ENCODE measurements at places on chromosomes 2 and 18.

DNA sequence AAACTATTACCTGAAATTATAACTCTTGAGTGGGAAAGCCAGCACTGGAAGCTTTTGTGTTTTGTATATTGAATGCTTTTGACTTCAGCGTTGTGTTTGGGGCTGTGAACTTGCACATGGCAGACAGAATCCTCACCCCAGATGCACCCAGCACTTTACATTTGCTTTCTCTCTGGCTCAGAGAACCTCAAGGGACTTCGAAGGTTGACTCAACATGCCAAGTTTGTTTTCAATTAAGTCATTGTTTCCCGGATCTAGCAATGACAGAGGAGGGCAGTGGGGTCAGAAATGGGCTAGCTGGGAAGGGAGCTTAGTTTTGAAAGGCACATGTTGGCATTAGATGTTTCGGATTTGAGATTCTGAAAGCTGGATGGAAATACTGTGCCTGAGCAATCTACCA lies 22.4 kb downstream of the TET3 start:
- DNase-seq: no peak

DNA sequence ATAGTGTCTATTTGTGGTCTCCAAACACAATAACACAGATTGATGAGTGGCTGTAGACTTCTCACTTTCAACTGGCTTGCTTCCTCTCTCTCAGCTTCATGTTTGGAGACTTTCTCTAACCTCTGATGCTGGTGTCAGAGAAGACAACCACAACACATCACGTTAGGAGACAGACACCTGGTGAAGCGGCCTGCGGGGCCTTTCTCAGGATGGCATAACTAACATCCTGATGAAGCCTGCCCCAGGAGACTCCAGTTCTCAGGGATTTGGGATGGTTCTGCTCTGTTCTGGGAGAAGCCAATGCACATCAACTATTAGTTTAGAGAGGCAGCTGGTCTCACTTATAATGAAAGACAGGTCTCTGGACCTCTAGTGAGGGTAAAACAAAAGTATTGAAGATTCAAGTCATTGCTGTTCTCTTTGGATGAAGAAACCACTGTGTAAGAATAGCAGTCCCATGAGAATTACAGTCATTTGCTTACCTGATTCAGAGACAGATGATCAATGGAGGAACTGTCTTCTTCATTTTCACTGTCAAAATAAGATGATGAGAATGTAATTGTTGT lies 2.0 kb downstream of the IL1A start:
- no peak for DNase-seq

DNA sequence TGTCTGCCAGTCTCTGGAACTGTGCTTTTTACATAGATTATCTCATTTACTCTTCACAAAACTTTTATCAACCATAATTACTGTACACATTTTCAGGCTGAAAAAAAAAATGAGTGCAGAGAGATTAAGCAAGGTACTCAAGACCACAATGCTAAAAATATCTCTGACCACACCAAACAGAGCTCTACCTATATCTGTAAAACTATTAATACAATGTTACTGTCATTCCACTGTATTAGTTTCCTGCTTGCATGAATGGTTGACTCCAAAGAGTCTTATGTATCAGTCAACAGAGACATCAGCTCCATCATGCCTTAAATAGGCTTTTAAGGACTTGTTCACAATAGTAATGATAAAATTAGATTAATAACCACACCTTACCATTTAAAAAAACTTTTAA lies 134.7 kb upstream of the CCDC150 start:
- DNase-seq: no peak

DNA sequence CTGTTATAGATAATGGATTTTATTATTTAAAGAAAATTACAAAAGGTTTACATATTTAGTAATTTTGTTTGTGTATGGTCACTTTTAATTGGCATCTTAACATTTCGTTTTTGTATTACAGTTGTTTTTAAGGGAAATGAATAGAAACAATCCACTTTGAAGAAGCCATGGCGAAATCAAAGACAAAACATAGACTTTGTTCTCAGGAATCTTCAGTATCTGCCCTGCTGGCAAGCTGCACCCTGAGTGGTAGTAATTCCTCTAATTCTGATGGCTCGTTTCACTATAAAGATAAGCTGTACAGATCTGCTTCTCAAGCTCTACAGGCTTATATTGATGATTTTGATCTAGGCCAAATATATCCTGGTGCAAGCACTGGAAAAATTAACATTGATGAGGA lies 2.7 kb downstream of the C18orf54 start:
- DNase-seq: no peak

DNA sequence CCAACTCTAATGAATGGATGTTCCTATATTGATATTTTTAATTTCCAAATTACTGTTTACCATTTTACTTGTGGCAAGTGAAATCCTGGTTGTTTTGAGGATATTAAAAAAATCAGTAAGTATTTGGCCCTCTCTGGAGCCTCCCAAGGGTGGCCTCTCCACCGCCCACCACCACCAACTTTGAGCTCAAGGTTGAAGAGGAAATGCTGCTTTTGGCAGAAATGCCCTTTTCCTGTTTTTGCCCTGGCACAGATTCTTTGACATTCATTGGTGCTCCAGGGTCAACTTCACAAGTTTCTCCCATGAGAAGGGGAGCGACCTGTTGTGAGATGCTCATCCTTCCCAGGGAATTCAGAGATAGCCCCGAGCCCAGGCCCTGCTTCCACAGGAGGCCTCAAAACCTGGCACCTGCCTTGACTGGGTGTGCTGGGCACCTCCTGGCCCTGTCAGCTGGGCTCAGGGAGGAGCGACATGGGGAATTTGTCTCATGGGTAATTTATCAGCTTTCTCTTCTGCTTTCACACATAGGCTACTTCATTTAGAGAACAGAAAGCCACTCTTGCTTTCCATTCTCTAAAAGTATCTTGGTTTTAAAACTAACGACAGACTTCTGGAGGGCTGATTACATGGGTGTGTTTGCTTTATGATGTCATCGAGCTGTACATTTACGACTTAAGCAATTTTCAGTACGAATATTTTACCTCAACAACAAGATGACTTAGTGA lies 6.9 kb downstream of the CD8A start:
- no peak for DNase-seq

- no peak for DNase-seq
These were observed 12.8 kb upstream of the PSD4 start for GRCh38 chr2:113160962-113161361.

GRCh38 chr2:26008851-26009566 lies 24.9 kb upstream of the RAB10 start:
- peak; percentile 95 for DNase-seq

DNA sequence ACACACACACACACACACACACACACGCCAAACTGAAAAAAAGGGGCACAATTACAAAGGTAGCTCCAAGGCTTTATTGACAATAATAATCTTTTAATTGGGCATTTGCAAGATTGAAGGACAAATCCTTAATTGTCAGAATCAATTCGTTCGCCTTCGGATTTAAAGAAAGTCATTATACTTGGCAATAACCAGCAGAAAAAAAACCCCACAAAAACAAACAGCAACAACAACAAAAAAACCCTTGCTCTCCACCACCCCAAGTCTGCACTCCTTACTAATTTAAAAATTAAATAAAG lies 1.8 kb upstream of the HOXD8 start:
- no peak for DNase-seq

DNA sequence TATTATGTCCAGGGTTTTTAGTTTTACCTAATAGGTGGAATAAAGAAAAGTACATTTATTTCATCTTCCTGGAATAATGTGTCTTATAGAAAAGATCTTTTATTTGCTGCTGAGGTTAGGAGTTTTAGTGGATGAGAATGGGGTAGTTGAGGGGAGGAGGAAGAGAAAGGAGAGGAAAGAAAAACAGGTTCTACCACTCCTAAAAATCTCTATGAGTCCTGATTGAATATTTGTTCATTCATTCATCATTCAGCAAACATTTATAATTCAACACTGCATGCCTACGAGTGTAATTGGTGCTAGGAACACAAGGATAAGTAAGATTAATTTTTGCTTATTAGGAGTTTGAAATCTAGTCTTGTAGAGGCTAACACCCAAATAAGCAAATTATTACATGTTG lies 45.2 kb upstream of the SLC4A10 start:
- no peak for DNase-seq

DNA sequence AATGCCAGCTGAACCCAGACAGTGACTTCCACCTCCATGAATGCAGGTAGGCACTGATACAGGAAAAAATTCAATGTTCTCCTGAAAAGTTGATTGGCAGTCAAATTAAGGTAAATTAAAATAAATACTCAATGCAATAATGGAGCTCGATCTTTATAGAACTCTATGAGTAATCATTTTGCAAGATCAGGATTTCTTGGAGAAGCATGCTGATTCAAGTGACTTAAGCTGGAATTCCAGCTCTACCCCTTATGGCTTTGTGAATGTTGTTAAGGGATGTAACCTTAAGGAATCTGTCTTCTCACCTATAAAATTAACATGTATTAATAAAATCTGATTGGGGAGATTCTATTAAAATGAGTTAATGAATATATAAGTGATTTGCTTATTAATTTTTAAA lies 145.1 kb downstream of the QPCT start:
- DNase-seq: no peak
